ENCODE measurements at places on chromosomes 7 and 10.

DNA sequence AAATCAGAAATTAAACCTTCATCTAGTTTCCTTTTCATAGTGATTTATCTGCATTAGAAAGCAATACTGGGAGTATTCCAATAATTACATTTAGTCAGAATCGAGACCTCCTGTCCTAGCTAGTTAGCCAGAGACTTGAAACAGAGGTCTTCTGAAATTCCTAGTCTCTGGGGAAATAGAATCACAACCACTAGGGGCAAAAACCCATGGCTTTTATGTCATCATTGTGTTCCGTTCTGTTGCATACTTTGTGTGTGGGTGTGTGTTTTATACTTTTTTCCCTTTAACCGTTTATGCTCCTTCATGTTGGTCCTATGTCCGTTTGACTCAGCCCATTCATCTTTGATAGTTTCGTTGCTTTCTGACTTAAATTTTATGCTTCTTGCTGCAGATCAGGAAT, 79.8 kb downstream of the RALA start:
- DNase-seq = no peak

- DNase-seq = no peak
Observed at GRCh38 chr10:29408847-29409240, 120.0 kb downstream of the LYZL1 start.

DNA sequence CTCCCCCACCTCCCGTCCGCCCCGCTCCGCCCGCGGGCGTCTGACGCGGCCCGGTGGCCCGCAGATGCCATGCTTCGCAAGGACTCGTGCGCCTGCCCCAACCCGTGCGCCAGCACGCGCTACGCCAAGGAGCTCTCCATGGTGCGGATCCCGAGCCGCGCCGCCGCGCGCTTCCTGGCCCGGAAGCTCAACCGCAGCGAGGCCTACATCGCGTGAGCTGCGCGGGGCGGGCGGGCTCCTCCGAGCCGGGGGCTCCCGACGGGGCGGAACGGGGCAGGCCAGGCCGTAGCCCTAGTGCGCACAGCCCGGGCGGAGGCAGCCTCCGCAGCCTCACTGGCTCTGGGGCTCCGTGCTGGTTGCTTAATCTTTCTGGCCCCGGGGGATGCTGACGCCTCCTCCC, 2.8 kb downstream of the ASIC3 start:
- DNase-seq = peak; percentile 70

GRCh38 chr7:8434290-8435002, 1.0 kb downstream of the NXPH1 start:
- no peak for DNase-seq

Data from activated CD4-positive, alpha-beta T cell treated with anti-CD3 and anti-CD28 coated beads for 48 hours (primary cell).